Activated T-helper 17 cell treated with anti-CD3 and anti-CD28 coated beads, Interleukin-2, amount 50 U/mL, for 72 hours (primary cell): ENCODE measurements at places on chromosomes 3 and 15.

GRCh38 chr3:138888560-138888959 lies 53.8 kb upstream of the PIK3CB start:
- ATAC-seq: peak; percentile 65

DNA sequence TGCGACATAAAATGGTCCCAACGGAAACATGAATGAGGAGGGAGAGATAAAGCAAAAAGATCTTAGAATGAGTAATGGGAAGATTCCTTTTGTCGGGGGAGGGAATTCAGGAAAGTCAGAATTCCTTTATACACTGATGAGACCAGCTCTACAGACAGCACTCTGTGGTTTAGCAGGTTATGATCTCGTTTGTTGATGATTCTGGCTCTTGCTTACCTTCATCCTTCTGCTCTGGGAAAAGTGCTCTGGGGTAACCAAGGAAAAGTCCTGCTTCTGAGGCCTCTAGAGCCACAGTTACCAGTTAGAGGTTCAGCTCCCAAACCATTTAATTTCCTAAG lies 150.7 kb upstream of the NR2E3 start:
- ATAC-seq: no peak

DNA sequence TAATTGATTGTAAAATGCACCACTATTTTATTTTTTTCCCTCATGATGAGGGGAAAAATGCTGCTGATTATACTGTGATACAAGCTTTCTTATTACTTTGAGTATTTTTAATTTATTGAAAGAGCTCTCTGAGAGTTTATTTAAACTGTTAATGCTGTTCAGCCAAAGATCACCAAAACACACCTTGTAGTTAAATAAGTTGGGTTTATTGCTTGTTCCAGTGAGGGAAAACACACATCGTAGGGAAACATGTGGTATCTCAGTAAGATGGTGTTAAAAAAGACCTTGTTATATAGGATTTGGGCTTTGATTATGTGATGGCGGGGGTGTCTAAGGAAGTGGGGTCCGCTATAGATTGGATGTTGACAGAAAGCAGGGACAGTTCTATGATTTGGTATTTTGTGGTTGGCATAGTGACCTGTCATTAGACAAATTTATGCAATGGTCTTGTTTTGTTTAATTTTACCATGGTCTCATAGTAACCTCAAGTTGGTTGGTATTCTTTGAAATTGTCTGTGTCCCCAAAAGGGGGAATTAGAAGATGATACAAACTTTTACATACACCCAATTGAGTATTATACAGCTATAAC lies 11.1 kb downstream of the HACD3 start:
- ATAC-seq: no peak

GRCh38 chr3:159948429-159949144 lies 40.0 kb upstream of the IL12A start:
- ATAC-seq: no peak

- no peak for ATAC-seq
Measured at GRCh38 chr3:132713977-132714727, 8.1 kb downstream of the NPHP3 start.

DNA sequence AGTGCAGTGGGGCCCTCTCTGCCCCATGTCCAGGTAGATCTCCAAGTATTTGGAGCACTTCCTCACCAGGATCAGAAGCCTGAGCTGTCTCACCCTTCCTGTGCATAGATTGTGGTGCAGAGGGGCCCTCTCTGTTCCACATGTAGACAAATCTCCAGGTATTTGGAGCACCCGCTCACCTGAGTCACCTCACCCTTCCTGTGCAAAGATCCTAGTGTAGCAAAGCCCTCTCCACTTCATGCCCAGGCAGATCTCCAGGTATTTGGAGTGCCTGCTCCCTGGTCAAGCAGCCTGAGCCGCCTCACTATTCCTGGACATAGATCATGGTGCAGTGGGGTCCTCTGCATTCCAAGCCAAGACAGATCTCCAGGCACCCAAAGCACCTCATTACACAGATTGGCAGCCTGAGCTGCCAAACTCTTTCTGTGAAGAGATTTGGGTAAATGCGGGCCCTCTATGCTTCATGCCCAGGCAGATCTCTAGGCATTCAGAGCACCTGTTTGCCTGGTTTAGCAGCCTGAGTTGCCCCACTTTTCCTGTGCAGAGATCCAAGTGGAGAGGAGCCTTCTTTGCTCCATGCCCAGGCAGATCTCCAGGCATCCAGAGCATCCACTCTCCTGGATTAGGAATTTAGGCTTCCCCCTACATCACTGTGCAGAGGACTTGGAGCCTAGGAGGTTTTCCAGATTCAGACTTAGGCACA lies 249.8 kb downstream of the AGBL1 start:
- ATAC-seq: no peak

GRCh38 chr3:14548321-14548729 lies 8.2 kb upstream of the GRIP2 start:
- peak; percentile 70 for ATAC-seq

- ATAC-seq: no peak
Measured at GRCh38 chr3:20246662-20247061, 60.7 kb upstream of the SGO1 start.

DNA sequence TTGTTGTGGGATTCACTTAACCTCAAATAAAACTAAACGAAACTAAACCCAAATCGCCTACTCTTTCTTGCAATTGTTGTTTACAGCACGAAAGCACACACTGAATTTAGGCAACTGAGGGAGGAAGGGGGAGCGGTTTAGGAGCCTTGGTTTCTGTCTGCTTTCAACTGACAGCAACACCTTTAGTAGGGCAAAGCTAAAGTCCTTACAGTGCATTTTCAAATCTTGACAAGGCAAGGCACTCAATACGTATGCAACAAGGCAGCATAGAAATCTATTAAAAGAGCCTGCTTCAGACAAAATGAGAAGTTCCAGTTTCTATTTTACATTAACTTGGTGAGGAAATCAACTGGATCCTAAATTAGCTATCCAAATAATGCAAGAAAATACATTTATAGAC lies 174.6 kb downstream of the CHST2 start:
- ATAC-seq: peak; percentile 75

DNA sequence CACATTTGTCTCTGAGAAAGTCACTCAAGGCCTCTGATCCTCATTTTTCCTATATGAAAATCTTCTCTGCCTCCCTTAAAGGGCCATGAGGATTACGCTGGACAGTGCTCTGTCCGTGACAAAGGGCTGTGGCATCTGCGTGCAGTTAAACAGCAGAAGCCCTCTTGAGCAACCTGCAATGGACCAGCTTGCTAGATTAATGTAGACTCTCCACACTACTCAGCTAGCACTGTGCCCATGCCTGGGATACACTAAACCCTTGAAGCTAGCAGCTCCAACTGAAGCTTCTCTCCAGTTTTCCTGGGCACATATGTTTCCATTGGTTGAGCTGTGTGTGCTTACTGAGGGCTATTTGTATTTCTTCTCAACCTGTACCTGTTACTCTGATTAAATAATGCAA lies 303.8 kb downstream of the RPLP1 start:
- no peak for ATAC-seq

DNA sequence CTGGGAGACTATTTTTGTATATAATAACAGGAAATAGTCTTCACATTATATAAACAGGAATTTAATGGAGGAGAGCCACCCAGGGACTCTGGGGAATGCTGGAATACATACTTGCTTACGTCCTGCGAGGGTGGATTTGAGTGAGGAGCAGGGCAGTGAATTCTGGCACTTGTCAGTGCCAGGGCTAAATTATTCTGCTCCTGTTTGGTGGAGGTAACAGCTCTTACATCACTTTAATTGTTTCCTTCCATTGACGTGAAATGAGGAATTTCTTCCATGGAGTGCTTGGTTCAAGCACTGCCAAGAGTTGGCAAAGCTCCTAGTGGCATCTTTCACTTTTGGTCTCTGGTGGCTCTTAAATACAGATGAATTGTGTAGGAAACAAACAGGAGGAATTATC lies 94.1 kb upstream of the GOLGA8J start:
- no peak for ATAC-seq

DNA sequence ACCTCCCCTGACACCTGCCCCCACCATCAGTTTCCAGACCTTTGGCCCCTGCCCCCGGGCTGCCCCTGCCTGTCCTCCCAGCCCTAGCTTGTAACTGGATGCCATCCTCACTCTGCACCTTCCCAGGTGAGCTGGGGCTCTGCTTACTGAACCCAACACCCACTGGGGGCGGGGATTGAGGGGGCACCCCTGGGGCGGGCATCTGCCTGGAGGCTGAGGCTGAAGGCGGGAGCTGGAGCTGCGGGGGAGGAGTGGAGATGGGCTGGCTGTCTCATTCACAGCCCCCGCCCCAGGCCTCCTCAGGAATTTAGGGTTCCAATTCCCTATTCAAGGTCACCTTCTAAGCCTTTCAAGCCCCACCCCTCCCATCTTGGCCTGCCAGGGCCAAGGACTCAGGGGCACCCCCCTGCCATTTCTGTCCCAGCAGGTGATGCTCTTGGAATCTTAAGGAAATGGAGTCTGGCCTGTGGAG lies 17.7 kb downstream of the PIF1 start:
- ATAC-seq: no peak

DNA sequence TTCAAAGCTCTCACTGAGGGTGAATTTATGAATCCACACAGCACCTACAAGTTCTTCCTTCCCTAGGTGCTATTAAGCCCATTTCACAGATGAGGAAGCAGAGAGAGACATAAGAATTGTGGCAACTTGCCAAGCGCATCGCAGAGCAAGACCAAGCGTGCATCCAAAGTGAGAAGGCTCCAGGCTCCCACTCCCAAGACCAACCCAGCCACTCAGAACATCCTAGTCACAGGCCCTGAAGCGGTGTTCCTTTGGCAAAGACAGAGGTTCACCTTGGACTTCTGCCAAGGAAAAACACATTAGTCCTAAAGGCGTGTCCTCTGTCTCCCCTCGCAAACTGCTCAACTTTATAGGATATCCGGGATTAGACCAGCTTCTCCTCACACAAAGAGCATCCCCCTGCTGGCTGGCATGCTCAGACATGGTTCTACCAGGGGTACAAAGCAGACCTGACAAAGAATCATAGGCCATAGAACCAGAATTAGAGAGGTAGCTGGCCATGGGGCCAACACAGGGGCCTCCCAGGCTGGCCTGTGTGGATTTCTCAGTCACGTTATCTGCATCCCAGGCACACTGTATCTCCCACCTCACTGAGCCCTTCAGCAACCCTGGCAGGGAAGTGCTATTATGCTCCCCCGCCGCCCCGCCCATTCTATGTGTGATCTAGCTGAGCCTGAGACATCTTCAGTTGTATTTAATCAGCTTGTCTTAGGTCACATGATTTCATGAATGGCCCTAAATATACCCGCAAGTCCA lies 160.2 kb downstream of the FOXP1 start:
- no peak for ATAC-seq

DNA sequence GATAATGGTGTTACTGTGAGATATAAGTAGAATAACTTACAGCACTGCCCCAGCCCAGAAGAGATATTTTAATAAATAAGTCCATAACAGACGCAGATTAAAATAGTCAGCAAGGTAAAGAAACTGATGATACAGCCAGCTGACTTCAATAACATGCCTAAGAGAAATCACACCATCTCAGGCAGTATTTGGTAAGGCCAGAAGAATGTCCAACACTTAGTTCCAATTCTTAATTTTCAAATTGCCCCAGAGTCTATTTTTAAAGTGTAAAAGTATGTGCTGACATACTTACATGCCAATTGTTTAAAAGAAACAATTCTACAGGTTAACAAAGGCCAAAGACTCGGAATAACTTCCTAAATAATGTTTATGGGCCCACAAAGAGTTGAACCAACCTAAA lies 1.6 kb downstream of the GNB4 start:
- no peak for ATAC-seq

- ATAC-seq: no peak
Measured at GRCh38 chr3:133828576-133829309, 23.1 kb downstream of the SRPRB start.

- no peak for ATAC-seq
Measured at GRCh38 chr3:160735826-160736225, 20.2 kb upstream of the PPM1L start.

GRCh38 chr3:45437383-45437782 lies 49.0 kb downstream of the LARS2 start:
- ATAC-seq: no peak

DNA sequence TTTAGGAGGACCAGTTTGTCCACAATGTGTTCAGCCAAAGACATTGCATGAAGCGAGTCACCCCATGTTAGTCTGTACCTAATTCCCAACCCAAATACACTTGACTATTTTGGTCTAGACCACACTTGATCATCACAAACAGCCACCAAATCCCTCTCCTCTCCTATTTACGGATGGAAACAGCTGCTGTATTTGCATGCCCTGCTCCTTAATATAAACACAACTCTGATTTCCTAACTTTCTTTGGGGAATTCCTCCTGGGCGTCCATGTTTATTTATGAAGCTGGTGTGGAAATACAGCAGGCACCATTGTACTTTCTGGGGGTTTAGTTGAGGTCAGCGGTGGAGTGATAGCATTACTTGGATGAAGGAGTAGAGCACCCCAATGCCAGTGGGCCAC lies 235.2 kb downstream of the TLE3 start:
- ATAC-seq: no peak

GRCh38 chr3:41234823-41235721 lies 35.8 kb downstream of the CTNNB1 start:
- no peak for ATAC-seq

GRCh38 chr3:115571413-115571812 lies 51.9 kb upstream of the GAP43 start:
- no peak for ATAC-seq

DNA sequence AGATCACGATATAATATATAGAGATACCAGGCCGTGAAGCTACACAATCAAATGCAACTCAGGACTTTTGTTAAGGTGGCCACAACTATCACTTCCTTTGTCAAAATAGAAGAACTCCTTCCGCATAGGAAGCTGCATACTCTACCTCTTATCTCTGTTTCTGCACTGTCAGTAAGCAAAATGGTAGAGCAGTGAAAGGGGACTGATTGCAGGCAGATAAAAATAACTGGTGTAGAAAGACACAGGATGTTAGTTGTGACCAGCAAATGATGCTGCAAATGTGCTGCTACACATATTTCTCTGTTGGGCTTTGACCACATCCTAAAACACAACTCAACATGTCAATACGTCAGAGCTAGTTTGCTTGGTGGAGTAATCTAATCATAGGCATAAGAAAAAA lies 16.3 kb upstream of the TRAT1 start:
- ATAC-seq: peak; percentile 94

DNA sequence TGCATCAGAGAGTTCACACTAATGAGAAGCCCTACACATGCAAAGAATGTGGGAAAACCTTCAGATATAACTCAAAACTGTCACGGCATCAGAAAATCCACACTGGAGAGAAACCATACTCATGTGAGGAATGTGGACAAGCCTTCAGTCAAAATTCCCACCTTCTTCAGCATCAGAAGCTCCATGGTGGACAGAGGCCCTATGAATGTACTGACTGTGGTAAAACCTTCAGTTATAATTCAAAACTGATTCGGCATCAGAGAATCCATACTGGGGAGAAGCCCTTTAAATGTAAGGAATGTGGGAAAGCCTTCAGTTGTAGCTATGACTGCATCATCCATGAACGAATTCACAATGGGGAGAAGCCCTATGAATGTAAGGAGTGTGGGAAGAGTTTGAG lies 10.2 kb downstream of the ZNF619 start:
- no peak for ATAC-seq
